ENCODE measurements at places on chromosomes 13 and 19.
A peak's percentile ranks its signal among the peaks of the same experiment; 100 is the strongest.

GRCh38 chr13:113809934-113810333 lies 50.9 kb downstream of the TMEM255B start:
- no peak for DNase-seq

GRCh38 chr13:22592515-22592914 lies 588.3 kb upstream of the SGCG start:
- DNase-seq: no peak

DNA sequence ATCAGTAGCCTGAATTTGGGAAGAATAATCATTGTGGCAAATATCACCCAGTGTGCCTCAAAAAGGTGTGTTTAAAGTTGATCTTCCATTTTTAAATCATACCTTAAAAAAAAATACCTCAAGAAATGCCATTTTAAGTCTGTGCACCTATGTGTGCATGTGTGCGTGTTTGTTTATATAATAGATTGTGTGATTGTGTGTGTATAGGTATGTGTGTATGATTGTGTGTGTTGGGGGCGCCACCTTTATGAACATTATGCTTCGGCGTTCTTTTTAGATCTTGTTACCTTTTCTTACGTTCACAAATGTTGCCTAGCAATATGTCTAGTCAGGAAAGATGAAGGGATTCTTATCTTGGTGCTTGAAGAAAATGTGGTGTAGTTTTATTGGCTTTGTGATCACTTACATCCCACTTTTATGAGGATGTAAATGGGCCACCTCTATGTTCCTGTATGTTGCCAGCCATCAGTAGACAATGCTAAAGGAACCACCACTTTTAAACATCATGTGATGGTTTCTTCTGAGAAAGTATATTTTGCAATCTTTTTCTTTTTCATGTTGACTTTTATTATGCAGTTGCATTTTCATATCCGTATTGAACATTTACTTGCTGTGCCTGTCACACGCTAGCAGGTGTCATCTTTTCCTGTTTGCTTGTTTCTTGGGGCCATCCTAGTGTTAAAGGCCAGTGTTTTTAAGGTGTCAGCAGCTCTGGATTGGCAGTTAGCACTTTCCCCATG lies 2.2 kb upstream of the IRS2 start:
- no peak for DNase-seq

DNA sequence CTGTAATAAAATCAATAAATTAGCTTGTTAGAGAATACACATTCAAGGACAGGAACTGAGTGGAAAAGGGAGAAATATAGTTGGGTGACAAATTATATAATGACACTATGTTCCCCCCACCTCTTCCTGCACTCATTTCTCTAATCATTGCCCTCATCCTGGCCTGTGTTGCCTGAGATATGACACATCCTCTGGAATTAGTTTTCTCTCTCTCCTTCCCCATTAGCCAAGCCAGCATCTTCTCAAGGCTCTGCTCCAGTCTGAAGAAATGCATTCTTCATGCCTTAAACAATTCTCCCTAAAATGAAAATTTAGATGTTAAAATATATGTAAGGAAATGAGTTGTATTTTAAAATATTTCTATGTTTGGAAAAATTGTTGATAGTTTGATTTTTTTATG lies 280.3 kb downstream of the POU4F1 start:
- DNase-seq: no peak

DNA sequence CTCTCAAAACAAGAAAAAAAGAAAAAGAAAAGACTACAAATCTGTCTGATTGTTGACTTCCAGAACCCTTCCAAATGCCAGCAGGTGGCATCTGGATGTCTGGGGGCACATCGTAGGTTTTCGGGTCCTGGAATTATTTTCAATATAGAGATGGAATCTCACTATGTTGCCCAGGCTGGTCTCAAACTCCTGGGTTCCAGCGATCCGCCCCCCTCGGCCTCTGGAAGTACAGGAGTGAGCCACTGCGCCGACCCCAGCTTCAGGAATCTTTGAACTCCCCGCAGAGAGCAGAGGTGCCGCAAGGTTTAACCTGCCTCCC lies 567 bp upstream of the B3GNT3 start:
- DNase-seq: no peak

GRCh38 chr19:11699931-11700794 lies 38.6 kb downstream of the ZNF823 start:
- DNase-seq: no peak

DNA sequence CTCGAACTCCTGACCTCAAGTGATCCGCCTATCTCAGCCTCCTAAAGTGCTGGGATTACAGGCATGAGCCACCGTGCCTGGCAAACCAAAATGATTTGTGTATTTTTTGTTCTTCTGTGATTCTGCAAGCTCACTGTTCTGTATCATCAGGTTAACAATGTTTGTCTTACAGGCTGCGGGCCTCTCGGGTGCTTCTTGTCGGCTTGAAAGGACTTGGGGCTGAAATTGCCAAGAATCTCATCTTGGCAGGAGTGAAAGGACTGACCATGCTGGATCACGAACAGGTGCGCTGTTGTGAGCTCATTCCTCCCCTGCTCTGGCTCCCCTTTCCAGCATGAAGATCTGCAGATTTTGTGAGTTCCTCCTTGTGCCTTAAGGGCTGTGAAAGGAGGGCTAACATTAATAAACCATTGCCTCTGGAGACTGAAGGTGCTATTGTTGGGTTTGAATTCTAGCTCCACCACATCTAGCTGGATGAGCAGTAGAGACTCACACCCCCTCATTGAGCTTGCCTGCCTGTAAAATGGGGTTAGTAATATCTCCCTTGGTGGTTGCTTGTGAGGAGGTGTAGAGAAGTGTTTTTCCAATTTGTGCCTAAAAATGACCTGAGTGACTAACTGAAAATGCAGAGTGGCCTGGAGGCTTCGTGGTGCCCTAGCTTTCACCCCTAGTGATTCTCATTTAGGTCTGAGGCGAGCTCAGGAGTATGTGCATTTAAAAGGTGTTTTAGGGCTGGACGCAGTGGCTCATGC lies 12.9 kb downstream of the SAE1 start:
- DNase-seq: no peak

GRCh38 chr19:343941-344624 lies 513 bp downstream of the MIER2 start:
- no peak for DNase-seq

DNA sequence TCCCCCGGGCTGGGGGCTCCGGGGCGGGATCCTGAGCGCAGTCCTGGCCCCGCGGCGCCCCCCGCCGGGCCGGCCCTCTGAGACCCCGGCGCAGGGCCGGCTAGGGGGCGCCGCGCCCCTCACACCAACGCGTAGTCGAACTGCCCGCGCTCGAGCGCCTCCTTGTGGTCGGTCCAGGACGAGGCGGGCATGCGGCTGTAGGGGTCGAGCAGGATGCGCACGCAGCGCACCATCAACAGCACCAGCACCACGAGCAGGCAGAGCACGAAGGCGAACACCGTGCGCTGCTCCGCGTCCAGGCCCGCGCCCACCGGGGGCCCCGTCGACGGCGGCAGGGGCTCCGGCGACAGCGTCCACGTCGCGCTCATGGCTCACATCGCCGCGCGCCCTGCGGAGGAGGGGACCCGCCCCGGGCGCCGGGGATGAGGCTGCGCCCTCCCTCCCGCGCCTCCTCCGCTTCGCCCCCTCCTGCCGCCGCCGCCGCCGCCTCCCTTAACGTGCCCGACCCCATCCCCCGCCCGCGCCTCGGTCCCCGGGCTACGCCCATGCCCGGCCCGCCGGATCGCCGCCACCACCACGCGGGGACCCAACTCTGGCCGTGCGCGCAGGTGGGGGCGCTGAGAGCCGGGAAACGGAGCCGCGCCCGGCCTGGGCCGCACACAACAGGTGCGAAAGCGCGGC lies 624 bp downstream of the CTXN1 start:
- peak; percentile 60 for DNase-seq

- DNase-seq: no peak
Observed at GRCh38 chr13:38590796-38591507, 95.9 kb upstream of the FREM2 start.

GRCh38 chr19:48518207-48518606 lies 6.6 kb upstream of the LMTK3 start:
- no peak for DNase-seq

DNA sequence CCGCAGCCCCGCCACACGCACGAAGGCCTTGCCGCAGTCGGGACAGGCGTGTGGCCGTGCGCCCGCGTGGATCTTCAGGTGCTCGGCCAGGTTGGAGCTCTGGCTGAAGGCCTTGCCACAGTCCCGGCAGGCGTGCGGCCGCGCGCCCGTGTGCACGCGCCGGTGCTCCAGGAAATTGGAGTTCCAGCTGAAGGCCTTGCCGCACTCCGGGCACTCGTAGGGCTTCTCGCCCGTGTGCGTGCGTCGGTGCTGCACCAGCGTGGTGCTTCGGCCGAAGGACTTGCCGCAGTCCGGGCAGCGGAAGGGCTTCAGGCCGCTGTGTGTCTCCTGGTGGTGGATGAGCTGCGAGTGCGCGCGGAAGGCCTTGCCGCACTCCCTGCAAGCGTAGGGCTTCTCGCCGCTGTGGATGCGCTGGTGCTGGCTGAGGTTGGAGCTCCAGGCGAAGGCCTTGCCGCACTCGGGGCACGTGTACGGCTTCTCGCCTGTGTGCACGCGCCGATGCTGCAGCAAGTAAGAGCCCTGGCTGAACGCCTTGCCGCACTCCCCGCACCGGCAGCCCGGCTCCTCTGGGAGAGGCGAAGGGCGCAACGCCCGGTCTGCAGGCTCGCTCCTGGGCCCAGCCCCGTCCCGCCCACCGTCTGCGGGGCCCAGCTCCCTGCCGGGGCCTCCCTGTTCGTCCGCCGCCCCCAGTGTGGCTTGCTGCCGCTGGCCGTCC lies 3.6 kb upstream of the A1BG start:
- no peak for DNase-seq

GRCh38 chr13:79485014-79485811 lies 4.3 kb downstream of the NDFIP2 start:
- DNase-seq: no peak

DNA sequence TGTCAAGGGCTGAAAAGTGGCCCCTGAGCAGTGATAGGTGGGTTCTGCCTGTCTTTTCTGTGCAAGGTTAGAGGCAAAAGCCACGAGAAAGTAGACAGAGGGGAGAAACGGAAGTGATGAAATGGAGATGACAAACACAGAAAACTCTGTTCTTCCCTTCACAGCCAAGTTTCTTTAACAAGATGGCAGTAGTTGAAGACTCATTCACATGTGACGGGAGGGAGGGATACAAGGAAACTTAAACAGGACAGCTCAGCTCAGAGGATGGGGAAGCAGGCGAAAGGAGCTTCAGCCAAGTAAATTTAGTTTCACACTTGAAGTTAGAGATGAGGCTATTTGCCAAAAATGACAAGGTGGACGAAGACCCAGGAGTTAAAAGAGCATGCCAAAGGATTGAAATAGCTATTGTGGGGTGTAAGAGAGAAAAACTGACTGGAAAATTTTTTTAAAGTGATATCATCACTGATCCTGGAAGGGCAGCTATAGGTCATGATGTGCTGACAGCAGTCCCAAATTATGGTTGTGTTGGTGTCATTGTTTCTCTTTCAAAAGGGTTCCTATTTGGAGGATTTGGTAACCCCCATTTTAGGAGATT lies 347.9 kb downstream of the EFNB2 start:
- DNase-seq: no peak

DNA sequence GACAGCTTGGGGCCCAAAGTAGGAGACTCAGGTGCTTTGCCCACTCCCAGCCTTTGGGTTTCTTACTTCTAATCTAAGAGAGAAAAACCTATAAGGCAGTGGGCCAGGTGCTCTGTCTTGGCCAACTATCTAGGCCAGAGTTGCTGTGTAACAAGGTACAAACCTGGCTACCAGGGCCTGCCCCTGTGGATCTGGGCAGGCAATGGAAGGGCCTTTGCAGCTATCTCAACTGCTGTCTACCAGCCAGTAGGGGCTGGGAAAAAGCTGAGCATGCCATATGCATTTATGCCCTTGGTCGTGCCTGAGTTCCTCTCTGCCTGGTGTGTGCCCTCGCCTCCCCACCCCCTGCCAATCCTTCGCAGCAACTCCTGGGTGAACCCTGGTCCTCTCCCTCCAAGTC lies 16.7 kb upstream of the SERPINE3 start:
- no peak for DNase-seq

GRCh38 chr13:82593239-82593638 lies 1289.0 kb downstream of the SLITRK1 start:
- DNase-seq: no peak

DNA sequence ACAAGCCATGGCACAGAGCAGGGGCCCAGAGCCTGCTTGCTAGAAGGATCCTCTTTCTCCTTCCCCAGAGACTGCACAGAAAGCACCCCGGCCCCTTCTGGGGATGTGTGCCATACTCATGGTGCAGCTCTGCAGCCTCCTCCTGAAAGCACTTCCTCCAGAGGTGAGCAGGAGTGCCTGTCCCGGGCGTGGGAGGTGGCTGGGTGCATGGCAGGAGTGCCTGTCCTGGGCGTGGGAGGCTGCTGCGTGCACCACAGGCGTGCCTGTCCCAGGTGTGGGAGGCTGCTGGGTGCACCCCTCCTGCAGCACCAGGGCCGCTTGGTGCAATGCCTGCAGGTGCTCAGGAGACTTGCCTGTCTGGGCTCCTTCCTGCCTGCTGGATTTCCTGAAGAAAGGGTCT lies 913.3 kb downstream of the UQCRFS1 start:
- no peak for DNase-seq

DNA sequence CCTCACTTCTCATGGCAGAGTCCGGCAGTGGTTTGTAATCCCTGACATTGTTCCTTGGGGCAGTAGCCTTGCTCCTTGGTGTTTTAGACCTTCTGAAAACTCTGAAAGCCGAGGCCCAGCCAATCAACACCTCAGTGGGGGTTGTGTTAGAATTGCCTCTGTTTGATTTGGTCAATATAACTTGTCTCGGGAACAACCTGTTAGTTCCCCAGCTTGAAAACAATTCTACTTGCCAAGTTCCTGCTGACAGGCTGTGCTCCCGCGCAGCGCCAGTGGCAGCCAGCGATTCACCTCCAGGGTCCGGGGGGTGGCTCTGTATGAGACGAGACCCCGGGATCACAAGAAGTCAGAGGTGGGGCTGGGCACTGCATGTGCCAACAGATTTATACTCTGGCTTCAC lies 81.4 kb upstream of the MEDAG start:
- no peak for DNase-seq

DNA sequence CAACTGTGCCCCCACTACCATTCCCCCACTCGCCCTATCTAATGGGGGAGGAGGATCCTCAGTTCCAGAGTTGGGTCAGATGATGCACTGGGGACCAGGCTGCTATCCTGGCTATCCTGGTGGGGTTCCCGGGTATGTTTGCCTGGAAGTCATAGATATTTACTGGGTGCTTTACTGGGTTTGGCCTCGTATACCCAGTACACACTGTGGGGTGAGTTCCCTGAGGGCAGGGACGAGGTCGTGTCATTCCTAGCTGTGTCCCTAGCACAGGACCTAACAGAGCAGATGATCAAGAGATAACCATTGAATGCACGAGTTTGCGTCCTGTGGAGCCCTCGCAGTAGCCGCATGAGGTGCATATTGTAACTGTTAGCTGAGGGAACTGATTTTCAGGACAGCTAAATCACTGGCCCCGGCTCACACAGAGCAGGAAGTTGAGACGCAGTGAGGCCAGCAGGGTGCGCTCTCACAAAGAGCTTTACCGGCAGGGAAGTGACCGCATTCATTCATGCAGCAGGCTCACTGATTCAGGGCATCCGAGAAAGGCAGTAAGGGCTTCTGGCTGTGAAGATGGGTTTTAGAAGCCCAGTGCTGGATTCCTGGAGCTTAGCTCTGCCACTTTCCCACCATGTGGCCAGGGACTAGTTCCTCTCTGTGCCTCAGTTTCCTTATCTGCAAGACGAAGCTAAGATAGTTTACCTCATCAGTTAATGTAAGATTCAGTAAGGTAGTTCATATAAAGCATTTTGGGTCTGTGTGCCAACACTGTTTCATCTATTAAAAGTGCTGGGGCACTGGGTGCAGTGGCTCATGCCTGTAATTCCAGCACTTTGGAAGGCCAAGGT lies 6.0 kb downstream of the RUVBL2 start:
- DNase-seq: peak; percentile 54
